ENCODE measurements at places on chromosomes 3 and 15.

DNA sequence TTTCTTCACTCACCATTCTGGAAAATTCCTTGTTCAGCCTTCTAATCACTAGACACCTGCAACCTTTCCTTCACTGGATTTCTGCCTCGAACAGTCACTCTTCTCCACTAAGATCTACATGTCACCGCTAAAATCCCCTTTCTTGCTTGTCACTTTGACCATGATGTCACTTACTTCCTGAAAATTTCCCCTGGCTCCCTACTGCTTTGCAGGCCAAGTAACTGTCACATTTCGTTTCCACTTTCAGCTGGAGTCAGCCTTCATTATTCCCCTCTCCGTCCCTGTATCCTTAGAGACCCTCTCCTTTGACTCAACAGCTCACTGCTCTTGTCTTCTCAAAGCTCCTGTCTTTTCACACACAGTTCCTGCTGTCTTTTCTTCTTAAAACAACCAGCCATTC is 15.9 kb downstream of the CHL1 start:
- no peak for DNase-seq

DNA sequence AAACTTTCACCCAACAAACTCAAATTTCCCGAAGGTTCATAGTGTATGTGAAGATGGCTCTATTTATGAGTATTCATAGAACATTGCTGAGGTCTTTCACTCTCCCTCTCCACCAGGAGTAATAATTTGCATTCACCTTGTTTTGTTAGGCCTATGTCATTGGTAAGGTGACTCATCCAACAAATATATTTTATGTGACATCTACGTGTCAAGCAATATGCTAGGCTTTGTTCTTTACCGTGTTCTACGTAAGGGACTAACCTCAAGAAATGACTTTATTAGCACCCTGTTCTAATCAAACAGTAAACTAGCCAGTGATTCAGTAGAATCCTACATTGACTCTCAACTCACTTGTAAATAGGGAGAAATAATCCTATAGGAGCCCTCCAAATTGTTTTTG is 334.4 kb downstream of the FGF12 start:
- DNase-seq = no peak

DNA sequence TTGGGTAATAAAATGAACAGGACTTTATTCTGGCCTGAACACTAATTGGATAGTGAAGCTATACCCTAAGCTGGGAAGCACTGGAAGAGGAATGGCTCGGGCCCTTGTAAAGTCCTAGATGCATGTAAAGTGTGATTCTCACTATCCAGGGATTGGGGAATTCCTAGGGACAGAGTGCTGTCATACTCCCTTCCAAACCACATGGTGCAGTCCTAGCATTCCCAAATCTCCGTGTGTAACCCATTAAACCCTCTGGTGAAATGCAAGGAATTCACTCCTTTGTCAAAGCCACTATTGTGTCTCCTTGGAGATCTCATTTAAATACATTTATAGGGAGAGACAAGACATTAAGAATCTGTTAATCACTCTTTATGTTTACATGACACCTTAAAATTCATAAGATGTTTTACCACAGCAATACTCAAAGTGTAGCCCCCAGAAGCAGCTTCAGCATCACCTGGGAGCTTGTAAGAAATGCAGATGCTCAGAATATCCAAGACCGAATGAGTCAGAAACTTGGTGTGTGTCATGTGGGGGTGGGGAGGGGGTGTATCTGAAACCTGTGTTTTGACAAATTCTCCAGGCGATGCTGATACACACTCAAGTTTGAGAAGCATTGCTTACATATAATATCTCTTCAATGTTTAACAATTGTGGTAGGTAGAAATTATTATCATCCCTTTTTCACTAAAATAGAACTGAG is 121.8 kb upstream of the NPHP3 start:
- DNase-seq = peak; percentile 3

DNA sequence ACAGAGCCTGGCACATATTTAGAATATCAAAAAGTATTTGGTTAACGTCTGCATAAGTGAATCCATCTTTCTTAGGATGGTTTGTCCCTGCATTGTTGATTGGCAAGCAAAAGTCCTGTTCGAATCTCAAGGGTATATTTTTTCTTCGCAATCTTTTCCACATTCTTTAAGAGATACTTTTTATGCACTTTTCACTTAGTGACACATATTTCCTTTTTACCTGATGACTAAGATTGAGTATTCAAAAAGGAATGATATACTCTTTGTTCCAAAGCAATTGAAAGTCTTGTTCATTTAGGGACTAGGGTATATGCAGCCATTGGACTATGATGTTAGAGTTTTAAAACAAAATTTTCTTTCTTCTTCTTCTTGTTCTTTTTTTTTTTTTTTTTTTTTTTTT is 349.9 kb downstream of the NLGN1 start:
- no peak for DNase-seq

DNA sequence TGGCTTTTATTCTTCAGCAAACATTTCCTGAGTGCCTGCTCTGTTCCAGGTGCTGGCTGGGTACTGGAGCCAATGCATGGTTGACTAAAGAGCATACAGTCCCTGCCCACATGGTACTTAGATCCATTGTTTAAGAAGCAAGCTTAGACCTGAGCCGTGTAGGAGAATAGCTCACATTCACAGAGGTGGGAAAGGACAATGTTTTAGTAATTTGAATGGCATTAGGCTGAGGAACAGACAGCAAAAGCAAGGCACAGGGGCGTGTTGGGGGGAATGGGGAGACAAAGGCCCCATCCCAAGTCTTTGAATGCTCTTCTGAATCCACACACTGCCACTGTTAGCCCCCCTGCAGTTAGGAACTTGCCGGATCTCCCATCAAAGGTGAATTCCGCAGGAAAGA is 388.2 kb upstream of the RGMA start:
- no peak for DNase-seq

DNA sequence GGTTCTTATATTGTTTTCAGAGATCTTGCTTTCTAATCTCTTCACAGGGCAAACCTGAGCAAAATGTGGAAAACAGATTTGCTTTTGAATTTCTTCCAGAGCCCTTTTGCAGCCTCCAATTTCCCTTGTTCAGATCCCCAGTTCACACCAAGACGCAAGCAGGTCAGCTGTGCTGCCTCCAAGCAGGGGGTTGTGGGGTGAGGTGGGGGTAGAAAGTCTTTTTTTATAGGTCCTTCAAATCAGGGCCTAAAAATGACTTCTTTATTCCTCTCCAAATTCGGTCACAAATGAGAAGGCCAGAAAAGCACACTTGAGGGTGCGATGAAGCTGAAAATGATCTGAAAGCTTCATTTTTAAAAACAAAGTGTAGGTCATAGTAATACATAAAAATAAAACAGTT is 26.3 kb upstream of the AVEN start:
- no peak for DNase-seq

DNA sequence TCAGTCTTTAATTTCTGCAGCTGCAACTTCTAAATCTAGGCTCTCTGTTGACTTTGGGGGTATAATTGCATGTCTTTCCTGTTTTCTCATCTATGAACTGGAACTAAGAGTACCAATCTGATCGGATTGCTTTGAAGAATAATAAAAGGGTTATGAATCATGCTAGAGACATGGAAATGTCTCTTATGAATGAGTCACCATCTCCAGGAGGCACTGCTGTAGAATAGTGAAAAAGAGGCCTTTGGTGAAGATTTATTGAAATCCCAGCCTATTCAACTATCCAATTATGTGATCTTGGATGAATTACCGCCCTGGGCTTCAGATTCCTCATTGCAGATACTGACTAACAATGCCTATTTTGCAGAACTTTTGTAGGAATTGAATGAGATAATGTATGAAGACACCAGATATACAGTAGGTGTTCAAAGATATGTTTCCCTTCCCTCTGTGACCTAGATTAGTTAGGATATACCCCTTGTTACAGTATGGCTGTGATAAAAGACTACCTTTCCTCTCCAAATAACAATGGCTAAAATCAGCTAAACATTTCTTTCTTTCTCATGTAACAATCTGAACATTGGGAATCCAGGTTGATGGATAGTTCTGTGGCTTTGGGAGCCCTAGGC is 11.5 kb upstream of the CMTM8 start:
- DNase-seq = no peak

GRCh38 chr3:30778933-30779332 is 115.5 kb downstream of the GADL1 start:
- no peak for DNase-seq

- DNase-seq = no peak
Measured at GRCh38 chr3:16697443-16698147, 92.4 kb upstream of the DAZL start.

GRCh38 chr3:181581656-181582055 is 130.1 kb upstream of the SOX2 start:
- no peak for DNase-seq

- no peak for DNase-seq
Measured at GRCh38 chr3:64190517-64191515, 34.5 kb downstream of the PRICKLE2 start.

GRCh38 chr3:40523781-40524180 is 979 bp upstream of the ZNF621 start:
- DNase-seq = no peak

DNA sequence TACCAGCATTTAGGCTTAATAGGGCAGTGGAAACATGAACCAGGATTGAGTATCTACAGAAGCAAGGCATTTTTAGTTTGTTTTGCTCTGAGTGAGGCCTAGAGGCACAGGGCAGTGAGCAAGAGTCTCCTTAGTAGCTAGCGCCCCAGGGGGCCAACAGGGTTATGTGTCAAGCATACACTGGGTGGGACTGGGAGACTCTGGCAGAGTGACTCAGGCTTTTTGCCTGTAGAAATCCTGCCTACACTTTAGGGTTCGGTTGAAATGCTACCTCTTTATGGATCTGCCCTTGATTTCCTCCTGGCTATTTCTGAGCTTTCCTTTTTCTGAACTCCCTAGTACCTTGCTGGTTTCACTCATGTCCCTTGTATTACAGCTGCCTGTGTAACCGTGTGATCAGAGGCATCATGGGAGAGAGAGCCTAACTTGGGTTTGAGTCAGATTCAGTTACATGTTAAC is 72.2 kb downstream of the TOP2B start:
- peak; percentile 23 for DNase-seq

GRCh38 chr3:13219902-13220296 is 146.7 kb upstream of the IQSEC1 start:
- no peak for DNase-seq

DNA sequence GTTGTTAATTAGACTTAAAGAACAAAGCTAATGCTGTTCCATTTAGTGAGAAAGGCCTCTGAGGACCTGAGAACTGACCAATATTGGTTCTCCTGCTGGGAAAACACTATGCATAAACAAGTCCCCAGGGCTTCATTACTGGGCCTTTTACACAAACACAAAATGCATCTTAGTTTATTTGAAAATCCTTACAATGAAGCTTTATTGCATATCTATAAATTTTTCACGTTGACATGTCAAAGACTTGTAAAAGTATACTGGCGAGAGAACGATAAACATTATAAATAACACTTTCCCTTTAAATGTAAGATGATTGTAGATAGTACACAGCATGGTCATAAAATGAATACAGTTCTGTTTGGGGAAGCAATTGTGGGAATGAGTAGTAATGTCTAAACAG is 151.7 kb downstream of the ROBO2 start:
- no peak for DNase-seq

DNA sequence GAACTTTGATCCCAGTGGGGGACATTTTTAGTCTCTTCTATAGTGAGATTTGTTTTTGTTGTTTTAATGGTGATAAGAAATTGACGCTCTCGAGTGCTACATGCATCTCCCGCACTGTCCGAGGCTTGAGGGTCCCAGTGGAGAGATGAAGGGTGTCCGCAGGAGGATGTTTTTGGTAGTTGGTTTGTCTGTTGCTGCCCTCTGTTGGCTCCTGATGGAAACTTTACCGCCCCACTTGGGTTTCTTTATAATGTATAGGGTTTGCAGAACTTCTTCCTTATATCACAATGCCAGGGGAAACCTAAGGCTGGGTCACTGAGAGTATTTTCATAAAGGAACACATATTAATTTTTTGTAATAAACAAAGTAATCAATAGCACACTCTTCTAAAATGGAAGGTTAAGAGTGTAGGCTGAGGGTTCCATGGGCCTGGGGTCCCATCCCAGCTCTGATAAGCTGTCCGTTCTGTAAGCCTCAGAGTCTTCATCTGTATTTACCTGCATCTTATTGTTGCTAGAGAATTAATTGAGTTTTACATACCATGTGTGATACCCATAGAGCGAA is 185.3 kb upstream of the FEZF2 start:
- peak; percentile 14 for DNase-seq

GRCh38 chr15:27990521-27991515 is 108.3 kb downstream of the OCA2 start:
- no peak for DNase-seq

GRCh38 chr15:97143592-97144376 is 813.3 kb downstream of the NR2F2 start:
- DNase-seq = no peak

All from activated CD8-positive, alpha-beta T cell treated with anti-CD3 and anti-CD28 coated beads for 36 hours (primary cell).